ENCODE measurements at places on chromosomes 5 and 9.
A peak's percentile ranks its signal among the peaks of the same experiment; 100 is the strongest.

DNA sequence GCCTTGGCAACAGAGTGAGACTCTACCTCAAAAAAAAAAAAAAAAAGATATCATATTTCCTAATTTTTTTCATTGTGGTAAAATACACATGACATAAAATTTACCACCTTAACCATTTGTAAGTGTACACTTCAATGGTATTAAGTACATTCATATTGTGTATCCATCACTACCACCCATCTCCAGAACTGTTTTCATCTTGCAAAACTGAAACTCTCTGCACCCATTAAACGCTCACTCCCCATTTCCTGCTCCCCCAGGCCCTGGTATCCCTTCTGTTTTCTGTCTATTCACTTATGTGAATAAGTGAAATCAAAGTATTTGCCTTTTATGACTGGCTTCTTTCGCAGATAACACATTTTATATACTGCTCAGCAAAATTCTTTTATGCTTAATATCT, 12.8 kb downstream of the LRRC8A start:
- no peak for DNase-seq

DNA sequence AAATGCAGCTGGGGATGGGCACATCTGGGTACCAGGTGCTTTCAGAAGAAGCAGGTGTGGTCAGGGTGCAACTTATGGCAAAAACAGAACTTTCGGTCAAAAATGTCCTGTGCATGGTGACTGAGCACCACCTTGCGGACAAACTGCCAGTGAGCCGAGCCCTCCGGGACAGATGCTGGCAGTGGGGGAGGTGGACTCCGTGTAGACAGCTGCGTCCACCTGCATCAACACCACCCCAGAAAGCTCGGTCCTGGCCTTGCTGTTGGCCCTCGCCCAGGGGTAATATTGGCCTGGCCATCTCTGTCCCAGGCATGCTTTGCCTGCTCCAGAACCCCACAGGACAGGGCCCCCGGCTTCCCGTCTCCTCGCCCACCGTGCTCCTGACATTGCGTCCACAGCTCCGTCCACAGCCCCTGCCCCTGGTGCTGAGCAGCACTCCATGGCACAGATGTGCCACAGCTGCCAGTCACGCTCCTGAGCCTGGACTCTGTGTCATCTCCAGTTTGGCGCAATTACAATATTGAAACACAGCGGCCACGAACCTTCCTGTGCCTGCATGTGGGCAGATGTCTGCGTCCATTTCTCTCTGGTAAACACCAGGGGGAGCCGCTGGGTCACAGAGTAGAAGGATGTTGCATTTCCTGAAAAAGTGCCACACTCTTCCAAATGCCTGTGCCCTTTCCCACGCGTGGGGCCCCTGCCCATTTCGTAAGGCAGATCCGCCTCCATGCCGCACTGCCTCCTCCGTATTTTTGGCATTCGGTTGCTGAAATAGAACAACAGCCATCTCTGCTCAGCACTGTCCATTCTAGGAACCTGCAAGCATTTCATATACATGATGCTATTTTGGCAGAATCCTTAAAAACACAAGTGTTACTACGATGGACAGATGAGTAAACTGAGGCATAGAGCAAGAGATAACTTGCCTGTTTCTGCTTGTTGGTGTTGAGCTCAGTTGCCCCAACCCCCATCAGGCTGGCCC, 33.4 kb upstream of the SLC6A19 start:
- DNase-seq: peak; percentile 60

GRCh38 chr5:2196416-2196815, 313.7 kb upstream of the IRX4 start:
- no peak for DNase-seq

GRCh38 chr5:130526708-130527107, 622.4 kb downstream of the CHSY3 start:
- peak; percentile 75 for DNase-seq

DNA sequence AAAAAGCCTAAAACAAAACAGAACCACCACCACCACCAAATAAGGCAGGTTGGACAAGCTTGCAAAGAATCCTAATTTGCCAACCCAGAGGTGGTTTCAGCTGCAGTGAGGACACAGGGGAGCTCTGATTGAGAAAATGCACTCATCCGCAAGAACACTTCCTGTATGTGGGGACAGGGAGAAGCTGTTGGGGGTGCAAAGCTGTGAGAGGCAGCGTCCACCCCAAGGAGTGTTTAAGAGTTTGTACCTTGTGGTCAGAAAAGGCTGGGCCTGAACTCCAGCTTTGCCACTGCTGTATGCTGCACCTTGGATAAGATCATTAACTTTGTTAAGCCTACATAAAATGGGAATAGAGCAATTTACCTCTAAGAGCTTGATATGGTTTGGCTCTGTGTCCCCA, 511.7 kb downstream of the BNC2 start:
- no peak for DNase-seq

- DNase-seq: no peak
Observed at GRCh38 chr9:137705906-137706305, 87.1 kb downstream of the EHMT1 start.

- DNase-seq: peak; percentile 45
Observed at GRCh38 chr5:150510460-150511263, 2.7 kb downstream of the NDST1 start.

- DNase-seq: no peak
Observed at GRCh38 chr9:138052635-138053320, 175.2 kb downstream of the CACNA1B start.

DNA sequence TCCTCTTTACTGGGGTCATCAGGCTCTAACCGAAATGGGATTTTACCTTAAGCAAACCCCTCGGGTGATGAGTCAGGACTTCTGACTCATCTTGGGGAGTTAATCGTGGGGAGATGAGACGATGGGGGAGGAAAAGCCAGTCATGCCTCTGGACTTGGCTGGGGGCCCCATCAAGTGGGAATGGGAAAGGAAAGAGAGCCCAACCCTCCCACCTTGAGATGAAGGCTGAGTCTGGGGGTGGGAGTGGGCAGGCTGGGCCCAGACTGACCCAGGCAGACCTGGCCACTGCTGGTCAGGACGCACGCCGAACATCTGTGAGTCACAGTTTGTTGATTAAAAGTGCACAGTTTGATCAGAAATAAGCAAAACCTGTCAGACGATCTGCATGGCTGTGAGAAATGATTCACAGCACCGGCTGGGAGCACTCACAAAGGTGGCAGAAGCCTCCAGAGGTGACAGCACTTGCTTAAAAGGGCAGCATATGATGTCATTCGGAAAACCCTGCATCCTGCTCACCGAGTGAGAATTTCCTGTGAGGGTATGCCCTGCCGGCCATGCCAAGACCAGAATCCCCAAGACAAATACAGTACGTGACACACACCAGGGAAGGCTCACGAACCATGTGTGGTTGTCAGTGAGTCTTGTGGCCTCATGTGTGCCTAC, 50.0 kb upstream of the SLC25A51 start:
- DNase-seq: peak; percentile 97

Measured in fibroblast of skin of back (primary cell).